ENCODE measurements at places on chromosomes 13 and 19.

DNA sequence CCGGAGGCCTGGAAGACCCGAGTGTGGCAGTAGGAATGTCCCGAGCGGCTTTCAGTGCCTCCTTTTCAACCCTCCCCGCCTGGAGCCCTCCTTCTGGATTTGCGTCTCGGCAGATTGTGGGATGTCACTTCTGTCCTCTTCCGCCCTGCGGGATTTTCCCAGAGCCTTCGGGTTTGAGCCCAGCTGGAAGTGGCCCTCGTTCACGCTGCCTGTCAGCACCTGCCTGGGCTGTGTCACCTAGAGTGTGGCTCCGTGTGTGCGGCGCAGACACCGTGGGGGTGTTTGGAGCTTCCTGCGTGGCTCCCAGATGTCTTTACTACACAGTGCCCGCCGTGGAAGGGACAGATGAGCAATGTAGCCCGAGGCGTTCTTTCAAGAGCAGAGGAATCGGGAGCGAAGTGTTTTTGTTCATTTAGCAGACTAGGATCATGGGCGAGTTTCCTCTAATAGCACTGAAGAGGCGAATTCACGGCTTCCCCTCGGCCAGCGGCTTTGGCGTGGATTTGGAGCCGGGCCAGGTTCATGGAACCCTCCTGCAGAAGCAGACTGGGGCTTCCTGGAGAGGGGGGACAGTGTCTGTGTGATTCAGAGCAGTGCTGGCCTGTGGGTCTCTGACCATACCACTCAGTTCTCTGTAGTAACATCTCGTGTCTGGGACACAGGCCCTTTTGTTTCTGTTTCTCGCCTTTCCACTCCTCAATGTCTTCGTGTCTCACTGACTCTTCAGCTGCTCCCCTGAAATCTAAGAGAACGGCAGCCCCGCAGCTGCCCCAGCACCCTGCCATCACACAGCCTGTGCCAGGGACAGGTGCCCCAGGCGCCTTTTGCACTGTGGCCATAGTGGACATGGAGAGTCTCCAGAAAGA is 68.0 kb downstream of the KDM4B start:
- no peak for DNase-seq

DNA sequence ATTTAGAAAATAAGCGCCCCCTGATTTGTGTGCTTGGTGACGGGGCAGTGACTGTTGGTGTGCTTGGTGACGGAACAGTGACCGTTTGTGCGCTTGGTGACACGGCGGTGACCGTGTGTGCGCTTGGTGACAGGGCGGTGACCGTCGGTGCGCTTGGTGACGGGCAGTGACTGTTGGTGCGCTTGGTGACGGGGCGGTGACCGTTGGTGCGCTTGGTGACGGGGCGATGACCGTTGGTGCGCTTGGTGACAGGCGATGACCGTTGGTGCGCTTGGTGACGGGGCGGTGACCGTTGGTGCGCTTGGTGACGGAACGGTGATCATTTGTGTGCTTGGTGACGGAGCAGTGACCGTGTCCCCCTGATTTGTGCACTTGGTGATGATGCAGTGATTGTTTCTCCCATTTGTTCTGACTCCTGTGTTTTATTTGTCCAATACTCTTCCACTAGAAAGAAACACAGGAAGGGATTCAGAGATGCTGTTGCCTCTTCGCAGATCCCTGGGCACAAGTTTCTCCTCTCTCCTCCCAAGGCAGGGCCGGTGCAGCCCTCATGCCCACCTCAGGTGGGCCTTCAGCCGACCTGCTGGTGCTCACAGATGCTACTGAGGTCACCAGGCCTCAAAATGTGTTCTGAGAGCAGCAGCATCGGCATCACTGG is 128.3 kb downstream of the ATP11A start:
- DNase-seq = no peak

DNA sequence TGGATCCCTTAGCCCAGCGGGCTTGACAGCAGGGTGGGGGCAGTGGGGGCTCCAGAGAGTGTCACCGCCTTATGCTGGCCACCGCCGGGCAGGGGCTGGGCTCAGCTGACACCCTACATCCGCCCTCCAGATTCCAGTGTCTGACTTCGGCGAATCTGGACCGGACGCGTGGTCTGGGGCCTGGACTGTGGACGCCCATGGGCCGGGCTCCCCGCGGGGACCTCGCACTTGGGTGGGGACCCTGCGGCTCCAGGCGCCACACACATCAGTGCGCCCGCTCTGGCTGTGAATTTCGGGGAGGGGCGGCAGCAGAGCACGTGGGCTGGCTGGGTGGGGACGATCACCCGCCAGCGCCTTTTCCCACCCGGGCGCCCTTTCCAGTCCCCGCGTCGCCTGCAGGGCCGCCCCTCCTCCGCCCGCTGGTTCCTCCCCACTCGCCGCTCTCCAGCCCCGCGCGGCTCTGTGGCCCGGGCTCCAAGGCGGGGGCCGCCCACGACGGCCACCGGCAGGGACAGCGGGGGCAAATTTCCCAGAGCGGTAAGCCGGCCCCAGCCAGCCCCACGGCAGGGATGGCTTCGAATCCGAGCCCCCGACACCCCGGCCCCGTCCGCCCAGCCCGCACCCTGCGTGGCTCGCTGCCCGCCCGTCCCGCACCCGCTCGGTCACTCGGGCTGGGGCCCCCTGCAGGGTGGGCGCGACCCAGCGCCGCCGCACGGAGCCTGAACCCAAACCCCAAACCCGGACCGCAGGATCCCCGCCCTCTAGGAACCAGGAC is 23.3 kb upstream of the ZNF99 start:
- no peak for DNase-seq

DNA sequence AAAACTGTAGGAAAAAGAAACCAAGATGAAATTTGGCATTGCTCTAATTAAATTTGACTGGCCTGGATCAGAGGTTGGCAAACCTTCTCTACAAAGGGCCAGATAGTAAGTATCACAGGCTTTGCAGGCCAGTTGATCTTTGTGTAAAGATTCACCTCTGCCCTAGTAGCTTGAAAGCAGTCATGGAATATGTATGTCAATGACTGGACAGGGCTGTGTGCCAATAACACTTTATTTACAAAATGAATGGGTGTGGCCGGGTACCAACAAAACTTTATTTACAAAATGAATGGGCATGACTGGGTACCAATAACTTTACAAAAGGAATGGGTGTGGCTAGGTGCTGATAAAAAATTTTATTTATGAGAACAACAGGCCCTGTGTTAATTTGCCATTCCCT is 20.0 kb downstream of the SIN3B start:
- DNase-seq = no peak

DNA sequence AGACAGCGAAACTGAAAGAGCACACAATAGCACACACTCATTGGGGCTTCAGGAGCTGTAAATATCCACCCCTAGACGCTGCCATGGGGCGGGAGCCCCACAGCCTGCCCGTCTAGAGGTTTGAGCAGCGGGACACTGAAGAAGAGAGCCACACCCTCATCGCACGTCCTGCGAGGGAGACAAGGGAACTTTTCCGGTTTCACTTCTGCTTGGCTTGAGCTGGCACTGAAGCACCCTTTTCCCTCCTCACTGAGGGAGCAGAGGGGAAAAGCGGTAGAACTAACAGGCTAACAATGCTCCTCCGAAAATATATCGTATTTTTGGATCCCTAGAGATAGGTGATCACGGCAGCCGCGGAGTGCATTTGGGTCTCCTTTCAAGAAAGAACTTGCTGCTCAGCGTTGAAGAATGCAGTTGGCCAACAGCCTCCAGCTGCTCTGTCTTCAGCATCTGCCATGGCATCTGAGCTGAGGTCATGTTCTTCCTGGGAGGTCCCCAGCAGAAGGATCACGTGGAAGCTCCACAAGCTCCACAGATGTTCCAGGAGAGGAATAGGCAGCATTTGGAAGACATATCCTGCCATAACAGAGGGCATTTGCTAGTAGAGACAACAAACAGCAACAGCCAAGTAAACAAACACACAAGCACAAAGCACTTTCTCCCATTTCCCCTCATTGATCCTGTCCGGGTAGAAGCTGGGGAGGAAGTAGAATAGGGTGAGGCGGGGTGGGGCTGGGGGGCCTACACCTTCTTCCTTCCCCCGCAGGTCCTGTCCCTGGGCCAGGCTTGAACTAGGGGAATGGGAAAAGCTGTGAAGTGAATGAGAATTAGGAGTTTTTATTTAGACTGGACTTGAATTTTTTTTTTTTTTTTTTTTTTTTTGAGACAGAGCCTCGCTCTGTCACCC is 44.8 kb upstream of the ALOX5AP start:
- DNase-seq = no peak

- DNase-seq = no peak
Measured at GRCh38 chr13:44573790-44574465, 2.2 kb downstream of the TSC22D1 start.

- DNase-seq = no peak
Measured at GRCh38 chr13:106919638-106920037, 351.7 kb upstream of the ARGLU1 start.

DNA sequence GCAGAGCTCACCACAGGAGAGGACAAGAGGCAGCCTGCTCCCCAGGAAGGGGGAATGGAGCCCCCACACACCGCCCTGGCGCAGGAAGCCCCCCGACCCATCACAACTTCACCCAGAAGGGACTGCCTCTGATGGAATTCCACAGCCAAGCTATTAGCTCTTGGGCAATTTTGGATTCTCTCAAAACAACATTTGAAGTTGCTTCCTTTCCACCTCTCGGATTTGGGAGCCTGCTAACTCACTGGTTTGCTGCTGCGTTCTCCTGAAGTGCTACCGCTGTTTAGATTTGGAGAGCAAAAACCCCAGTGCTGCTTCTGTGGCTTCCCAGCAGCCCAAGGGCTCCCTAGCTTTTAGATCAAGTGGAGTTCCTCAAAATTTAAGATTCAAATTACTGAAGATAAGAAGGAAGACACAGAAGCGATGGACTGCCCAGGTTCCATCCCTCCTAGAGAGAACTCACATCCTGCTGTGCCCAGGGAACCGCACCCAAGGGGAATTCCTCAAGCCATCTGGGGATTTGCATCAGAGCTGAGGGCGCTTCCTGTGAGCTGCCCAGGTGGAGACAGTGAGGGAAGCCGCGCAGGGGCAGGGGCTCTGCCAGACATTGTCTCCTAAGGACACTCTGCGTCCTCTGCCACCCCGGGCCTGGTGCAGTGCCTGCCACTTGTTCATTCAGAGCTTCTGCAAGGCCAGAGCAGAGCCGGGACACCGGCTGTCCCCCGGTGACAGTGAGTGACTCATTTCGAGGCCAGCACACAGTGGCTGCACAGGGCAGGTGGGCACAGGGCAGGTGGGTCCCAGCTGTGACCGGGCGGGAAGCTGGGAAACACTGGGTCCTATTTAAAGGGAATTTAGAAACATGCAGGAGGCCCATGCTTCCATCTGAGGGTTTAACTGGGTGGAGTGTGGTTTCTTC is 45.5 kb downstream of the COL4A1 start:
- DNase-seq = no peak

DNA sequence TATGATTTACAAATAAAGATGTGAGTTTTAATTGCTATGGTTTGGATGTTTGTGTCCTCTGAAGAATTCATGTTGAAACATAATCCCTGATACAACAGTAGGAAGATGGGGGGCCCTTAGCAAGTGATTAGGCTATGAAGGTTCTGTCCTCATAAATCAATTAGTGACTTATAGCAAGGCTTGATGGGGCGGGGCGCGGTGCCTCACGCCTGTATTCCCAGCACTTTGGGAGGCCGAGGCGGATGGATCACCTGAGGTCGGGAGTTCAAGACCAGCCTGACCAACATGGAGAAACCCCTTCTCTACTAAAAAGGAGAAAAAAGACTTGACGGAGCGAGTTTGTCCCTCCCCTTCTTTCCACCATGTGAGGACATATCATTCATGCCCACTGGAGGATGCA is 2486.5 kb upstream of the PCDH20 start:
- DNase-seq = no peak

DNA sequence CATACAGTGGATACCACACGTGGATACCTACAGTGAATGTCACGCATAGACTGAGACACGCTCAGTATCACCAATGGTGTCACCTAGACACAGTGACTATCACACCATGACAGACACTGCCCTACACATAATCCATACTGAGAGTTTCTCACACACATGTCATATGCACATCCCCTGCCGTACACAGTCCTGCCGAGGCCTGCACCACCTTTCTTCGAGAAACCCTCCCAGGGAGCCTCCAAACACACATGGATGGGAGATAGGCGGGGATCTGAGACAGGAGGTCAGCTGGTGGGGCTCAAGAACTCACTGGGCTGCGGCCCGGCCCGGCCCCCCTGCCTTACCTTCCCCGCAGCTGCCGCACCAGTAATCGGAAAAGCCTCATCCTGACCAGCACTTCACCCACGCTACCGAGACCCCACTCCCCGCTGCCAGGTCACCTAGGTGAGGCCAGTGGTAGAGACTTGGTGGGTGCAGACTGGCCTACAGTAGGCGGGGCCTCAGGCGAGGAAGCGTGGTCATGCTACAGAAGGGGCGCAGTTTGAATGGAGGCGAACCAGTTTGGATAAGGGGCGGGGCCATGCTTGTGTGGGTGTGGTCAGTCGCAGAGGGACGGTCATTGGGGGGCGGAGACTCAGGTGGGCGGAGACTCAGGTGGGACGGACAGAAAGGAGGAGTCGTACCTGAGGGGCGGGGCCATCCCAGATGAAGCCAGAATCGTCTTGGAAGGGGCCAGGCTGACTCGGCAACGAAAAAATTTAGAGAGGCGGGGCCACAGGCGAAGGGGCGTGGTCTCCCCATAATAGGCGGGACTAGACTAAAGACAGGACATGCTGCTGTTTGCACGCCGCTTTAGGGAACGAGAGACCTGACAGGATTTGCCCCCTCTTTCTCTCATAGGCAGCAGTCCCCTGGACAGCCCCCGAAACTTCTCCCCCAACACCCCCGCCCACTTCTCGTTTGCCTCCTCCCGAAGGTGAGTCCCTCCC is 2.1 kb downstream of the MAST1 start:
- peak; percentile 45 for DNase-seq

GRCh38 chr13:97631158-97631557 is 197.2 kb downstream of the RAP2A start:
- no peak for DNase-seq

DNA sequence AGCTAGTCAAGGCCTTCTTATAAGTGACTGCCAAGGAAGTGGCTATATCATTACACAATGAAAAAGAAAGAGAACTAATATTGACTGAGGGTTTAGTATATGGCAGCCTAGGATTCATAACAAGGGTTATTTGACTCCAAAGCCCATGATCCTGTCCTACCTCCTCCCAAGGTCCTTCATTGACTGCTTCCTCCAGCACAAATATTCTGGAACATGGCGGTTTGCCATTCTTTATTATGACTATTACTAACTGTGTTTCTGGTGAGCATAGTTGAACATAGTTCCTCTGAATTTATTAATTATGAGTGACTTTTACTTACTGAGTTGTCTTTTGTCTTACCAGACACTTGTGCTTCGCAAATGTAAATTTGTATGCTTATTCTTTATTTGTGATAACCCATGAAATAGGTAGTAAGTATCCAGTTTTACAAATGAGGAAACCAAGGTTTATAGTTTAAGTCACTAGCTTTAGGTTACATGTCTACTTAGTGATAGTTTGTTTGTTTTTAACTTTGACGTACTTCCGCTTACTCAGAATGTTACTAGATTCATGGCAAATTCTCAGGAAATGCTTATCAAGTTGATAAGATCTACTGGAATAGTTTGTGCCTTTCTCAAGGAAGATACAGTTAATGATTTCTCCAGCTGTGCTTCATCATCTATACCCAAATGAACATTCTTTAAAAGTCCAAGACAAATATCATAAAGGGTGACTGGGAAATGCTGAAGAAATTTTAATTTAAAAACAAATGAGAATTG is 15.5 kb upstream of the DCLK1 start:
- no peak for DNase-seq

- no peak for DNase-seq
Measured at GRCh38 chr19:18538115-18538514, 5.3 kb downstream of the FKBP8 start.

Data from activated CD8-positive, alpha-beta memory T cell treated with anti-CD3 and anti-CD28 coated beads for 48 hours (primary cell).